Naive B cell (primary cell): ENCODE measurements at places on chromosomes 13 and 19.
A peak's percentile ranks its signal among the peaks of the same experiment; 100 is the strongest.

GRCh38 chr19:10052602-10053360 lies 33.3 kb upstream of the SHFL start:
- no peak for DNase-seq

GRCh38 chr13:20828539-20829364 lies 55.0 kb upstream of the EEF1AKMT1 start:
- peak; percentile 62 for DNase-seq

- no peak for DNase-seq
These were observed 11.9 kb downstream of the ZIC5 start for GRCh38 chr13:99959540-99960230.

- no peak for DNase-seq
These were observed 69.1 kb upstream of the FLT1 start for GRCh38 chr13:28564030-28564429.

DNA sequence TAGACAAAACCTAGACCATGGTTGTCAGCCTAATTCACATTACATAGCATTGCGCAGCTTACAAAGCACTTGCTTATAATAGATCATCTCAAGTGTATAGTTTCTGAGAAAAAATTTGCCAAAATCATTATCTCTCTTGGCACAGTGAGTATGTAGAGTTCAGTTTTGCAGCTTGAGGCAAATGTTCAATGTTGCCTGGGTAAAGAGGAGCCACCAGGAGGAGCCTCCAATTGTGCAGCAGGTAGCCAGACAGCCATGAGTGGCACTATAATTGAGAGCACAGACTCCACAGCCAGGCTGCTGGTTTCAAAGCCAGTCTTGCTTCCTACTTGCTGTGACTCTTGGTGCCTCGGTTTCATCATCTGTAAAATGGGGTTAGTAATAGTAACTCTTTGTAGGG lies 24.0 kb upstream of the OLFM4 start:
- DNase-seq, result no peak

DNA sequence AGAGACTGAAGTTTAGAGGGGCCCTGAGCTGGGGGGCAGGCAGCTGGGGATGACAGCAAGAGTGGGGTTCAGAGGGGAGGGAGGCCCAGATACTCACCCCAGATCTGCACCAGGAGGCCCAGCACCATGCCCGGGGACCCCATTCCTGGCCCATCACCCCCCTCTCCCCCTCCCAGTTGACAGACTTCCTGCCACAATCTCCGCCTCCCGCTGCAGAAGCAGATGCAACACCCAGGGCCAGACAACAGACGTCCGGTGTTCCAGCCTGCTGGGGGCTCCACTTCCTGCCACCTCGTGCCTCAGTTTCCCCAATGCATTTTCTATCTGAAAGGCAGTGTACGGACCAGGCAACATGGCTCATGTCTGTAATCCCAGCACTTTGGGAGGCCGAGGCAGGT lies at the start of gene TMIGD2:
Gene TMIGD2 (minus strand): TSS at position 147 of the 398 bp plus-strand sequence. CDS start 4 bp downstream, at position 143.
- no peak for DNase-seq
